ENCODE measurements at places on chromosomes 12 and 14. TPM values are rescaled to one million over a fixed set of nuclear protein-coding genes. Genes with fewer than 3 reads are reported as not detected.

GRCh38 chr14:104138098-104138717 lies at the start of gene KIF26A:
Gene KIF26A (plus strand): TSS chr14:104138587. CDS start chr14:104138723, 136 bp downstream.
- DNase-seq = peak; percentile 47

GLT8D2 gene
- 21.3 TPM for total RNA-seq

DNA sequence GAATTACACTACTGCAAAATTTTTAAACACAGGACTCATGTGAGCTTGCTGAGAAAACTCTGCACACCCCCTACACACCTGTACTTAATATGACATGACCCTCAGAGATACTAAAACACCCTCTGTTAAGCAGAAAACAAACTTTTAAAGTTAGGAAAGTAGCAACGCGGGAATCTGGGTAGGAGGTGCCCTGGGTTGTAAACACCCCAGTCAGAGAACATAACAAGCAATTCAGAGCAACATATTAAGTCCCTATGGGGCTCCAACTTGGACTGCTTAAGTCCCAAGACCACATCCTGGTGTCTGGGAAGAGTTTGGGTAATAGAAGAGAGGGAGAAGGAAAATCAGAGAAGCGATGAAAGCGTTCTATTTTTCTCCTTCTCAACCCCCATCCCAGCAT lies 1.2 kb downstream of the ATF7 start:
- DNase-seq = no peak

DNA sequence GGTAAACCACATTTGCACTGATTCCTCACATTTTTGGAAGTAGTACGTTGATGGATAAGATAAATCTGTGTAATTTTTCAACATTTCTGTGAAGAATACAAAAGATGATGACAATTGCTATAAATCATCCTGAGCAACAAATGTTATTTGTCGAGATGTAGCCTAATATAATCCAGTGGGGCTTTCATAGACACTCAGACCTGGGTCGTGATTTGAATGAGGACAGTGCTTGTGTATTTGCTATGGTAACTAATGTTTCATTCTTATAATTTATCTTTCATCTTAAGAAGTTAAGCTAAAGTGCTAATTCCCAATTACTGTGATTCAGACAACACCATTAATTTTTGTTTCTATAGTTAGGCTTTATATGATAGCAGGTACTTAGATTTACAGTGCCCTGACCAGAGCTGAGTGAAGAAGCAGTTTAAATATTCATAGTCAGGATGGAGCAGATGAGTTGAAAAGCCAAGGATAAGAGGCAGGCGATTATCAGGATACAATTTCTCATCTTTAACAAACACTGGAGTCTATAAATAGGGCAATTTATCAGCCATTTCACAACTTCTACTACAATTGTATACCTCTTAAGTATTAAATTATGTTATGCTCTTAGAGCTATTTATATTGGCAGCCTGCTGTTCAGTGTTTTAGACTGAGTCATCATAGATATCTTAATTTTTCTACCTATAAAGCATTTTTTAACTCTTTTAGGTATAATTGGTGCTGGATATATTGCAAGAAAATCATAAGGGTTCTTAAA lies 359.9 kb downstream of the TRHDE start:
- DNase-seq = no peak

DNA sequence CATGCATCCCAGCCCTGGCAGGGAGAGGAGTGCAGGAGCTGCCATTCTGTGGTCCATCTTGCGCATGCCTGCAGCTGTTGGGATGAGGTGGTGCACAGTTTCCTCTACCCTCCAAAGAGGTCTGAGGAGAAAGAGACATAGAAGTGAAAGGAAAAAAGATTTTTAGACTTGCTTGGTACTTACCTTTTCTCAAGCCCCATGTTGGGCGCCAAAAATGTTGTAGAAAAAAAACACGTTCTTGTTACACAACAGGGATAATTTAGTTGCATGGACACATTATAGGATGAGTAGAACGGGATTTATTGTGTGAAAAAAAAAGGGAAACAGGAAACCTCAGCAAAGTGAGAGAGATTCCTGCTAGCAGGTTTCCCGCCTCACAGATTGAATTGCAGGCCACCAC lies 244.4 kb upstream of the GARIN2 start:
- no peak for DNase-seq

DNA sequence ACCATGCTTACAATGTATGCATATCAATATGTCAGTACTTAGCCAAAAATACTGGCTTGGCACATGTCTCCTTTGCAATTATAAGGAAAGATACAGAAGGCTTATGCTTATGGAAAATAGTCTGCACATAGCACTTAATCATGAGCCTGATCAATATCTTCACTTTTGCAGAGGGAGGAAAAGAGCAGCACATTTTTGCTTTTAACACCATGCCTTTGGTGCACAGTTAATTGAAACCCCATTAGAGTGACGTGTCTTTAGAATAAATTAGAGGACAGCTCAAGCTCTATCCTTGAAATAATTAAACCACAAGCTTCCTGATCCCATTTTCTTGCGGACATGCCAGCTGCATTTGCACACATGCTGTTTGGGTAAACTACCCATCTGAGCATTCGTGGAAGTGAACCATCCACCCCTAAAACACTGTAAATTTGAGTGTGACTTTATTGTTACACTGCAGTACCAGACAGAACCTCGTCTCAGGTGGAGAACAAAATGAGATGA lies 839.9 kb upstream of the MGAT4C start:
- no peak for DNase-seq

- DNase-seq = no peak
Measured at GRCh38 chr12:5512601-5512970, 80.7 kb downstream of the NTF3 start.

GRCh38 chr12:115583591-115583990 lies 693.9 kb downstream of the MED13L start:
- DNase-seq = no peak

TMEM119 gene
- 3.3 TPM for total RNA-seq

DNA sequence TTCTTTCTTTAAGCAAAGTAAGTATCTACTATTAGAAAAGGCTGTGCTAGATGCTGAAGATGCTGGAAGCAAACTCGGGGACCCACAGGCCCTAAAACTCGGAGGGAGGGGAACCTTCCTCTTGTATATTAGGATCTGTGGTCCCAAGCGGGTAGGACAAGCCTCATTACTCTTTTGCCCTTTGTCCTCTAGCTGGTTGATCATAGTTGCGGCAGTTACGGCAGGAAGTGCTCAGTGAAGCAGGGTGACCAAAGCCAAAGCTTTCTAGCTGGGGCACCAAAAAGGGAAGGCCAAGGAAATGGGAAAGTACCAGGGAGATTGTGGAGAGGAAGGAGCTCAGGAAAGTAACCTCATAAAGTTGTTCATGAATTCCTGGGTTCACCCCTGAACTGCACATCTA lies 76.3 kb downstream of the SCFD1 start:
- no peak for DNase-seq

SDR9C7 gene
- not detected for total RNA-seq

GRCh38 chr12:532908-533565 lies 73.3 kb downstream of the B4GALNT3 start:
- no peak for DNase-seq

SMIM41 gene
- 0.64 TPM for total RNA-seq

DNA sequence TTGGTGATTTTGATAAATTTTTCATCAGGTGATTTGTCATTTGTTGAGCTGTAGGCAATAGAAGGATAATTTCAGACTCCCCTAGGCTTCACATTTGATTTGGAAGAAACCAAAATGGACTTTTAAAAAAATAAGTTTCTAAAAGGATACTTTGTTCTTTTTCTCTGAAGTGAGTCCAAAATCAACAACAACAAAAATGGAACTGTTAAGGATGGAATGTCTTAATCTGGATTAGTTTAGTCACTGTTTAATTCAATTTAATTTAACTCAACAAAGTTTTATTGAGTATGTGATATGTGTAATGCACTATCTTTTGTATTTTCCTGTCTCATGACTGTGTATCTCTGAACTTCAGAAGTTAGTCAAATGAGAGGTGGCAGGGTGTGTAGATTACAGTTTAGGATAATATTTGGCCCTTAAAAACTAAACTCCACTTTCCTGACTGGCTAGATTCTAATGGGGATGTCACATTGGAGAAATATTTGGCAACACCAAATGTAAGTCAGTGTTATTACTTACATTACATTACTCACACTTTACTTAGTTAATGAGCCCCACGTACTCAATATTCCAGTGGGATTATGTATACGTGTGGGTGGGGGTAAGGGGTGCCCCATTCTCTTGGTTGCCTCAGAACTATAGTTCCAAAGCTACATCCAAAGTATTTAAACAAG lies 209.7 kb downstream of the BCAT1 start:
- DNase-seq = no peak

DNA sequence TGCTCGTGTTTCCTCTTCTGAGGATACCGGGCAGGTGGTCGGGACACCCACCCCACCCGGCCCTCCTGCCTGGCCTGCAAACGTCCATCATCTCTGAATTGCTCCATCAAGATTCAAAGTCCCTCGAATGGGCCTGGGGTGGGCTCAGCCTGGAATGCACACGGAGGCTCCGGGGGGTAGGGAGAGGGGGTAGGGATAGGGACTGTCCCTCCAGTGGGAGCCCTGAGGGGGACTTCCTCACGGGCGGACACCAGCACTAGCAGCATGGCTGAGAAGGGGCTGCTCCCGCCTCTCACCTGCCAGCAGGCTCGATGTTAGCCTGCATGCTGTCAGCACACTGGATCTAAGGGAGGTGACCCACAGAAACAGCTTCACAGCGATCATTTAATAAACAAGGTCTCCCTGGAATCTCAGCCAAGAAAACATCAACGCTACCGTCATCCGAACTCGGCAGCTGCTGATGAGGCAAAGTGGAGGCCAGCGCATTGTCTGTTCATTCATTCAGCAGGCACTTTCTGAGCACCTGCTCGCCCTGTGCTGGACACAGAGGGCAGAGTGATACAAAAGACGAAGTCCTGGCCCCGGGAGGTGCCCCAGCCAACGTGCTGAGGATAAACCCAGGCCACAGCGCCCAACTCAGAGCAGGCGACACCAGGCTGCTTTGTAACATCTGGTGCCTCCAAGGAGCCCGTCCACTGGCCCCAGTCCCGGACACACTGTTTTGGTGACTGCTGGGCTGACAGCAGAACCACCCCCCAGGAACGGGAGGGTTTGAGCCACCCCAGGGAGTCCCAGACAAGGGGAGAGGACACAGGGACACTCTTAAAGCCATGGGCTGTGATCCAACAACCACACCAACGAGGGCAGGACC lies 6.3 kb downstream of the TMEM179 start:
- DNase-seq = no peak

DNA sequence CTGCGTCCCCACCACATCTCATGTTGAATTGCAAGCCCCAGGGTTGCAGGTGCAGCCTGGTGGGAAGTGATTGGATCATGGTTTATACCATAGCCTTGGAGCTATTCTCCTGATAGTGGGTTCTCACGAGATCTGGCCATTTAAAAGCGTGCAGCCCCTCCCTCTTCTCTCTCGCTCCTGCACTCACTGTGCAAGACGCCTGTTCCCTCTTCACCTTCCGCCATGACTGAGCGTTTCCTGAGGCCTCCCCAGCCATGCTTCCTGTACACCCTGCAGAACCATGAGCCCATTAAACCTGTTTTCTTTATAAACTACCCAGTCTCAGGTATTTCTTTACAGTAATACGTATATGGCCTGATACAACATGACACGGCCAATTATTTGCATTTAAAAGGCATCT lies 146.6 kb downstream of the RIMBP2 start:
- DNase-seq = no peak

C12orf54 gene
- 0.95 TPM for total RNA-seq

DNA sequence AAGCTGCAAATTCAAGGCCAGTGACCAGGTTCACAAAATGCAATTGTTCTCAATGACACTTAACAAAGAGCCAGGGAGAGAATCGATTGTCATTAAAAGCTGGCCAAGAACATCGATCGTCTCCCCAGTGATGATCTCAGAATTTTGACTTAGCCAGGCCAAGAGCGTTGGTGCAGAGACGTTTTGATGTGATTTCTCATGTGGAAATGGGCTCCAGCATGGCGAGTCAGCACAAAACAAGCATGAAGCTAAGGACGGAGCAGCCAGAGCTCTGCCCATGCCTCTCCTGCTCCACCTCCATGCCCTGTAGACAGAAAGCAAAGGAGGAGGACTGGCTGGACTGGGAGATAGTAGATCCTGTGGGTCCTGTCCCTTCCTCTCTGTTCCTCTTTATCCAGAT lies 270.8 kb downstream of the FOXN3 start:
- no peak for DNase-seq

GRCh38 chr14:23695664-23695999 lies 59.5 kb downstream of the DHRS2 start:
- DNase-seq = no peak

DNA sequence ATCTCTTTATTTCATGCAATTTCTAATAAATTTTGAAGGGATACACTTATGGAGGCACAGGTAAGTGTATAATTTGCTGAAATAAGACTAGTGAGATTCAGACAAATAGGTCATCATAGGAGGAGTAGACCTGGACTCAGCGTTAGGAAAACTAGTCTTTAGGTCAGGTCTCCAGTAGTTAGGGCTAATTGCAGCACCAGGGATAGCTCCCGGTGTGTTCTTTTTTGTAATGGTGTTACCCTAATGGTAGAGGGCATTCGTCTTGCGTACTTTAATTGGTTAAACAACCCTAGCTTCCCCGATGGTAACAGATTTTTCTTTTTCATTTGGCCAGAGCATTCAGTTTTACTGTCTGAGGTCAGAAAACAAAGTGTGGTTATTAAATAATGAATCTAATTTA lies 64.9 kb downstream of the ARID2 start:
- no peak for DNase-seq

DBX2 gene
- not detected for total RNA-seq

SLCO1A2 gene
- total RNA-seq = not detected

DNA sequence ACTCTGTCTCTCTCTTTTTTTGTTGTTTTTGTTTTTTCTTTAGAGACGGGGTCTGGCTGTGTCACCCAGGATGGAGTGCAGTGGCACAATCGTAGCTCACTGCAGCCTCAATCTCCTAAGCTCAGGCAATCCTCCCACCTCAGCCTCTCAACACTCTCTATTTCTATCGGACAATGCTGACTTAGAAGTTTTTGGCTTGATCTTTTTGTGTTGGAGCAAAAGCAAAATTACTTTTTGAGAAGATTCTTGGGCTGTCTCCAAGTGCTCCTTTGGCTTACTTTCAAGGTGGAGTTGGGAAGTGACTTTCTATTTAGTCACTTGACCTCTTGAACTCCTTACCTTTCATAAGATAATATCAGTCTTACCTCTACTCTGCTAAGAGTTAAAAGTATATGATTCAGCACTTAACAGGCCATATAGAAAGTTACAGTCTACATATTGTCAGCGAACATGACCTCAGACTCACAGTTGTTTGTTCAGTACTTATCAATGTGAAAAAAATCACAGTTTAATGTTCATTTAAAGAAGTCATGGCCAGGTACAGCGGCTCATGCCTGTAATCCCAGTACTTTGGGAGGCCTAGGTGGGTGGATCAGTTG lies 15.4 kb upstream of the MIA2 start:
- DNase-seq = no peak

GRCh38 chr12:103677341-103677740 lies 90.3 kb downstream of the STAB2 start:
- DNase-seq = peak; percentile 69

- DNase-seq = no peak
Measured at GRCh38 chr14:21780429-21781084, 106.9 kb upstream of the OR4E1 start.

TRMT5 gene
- 10.4 TPM for total RNA-seq

DNA sequence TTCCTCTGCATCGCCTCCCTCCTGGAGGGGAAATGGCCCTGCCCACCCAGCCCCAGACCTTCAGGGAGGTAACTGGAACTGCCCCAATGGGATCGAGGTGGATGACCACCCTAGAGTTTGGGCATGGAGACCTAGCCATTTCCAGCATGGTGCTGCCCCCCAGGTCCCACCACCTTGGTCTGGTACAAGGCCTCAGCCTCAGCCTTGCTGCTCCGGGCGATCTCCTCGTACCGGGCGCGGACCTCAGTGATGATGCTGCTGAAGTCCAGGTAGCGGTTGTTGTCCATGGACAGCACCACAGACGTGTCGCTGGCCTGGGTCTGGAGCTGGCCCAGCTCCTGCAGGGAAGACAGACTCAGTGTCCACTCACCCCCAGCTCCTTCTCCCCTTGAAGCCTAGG lies 4.4 kb downstream of the KRT78 start:
- DNase-seq = no peak

All from transverse colon (tissue), 4 donors.